CD14-positive monocyte (primary cell): ENCODE measurements at places on chromosomes 12 and 14. TPM values are rescaled to one million over a fixed set of nuclear protein-coding genes. Genes with fewer than 3 reads are reported as not detected.
A peak's percentile ranks its signal among the peaks of the same experiment; 100 is the strongest.

Gene TROAP
- 0.05 TPM in 1 of 2 replicates, not detected in the other for polyA plus RNA-seq

- peaks cover 100% of the 10 kb centered on the region for H3K4me1 ChIP-seq
- H3K36me3 ChIP-seq: no peaks in the 10 kb centered on the region
- peak overlapping the region; percentile 98 for H3K27ac ChIP-seq
These were observed 5.8 kb upstream of the KRT80 start for GRCh38 chr12:52197371-52198231.

Gene ST8SIA1
- not detected in 2 replicates for polyA plus RNA-seq

DNA sequence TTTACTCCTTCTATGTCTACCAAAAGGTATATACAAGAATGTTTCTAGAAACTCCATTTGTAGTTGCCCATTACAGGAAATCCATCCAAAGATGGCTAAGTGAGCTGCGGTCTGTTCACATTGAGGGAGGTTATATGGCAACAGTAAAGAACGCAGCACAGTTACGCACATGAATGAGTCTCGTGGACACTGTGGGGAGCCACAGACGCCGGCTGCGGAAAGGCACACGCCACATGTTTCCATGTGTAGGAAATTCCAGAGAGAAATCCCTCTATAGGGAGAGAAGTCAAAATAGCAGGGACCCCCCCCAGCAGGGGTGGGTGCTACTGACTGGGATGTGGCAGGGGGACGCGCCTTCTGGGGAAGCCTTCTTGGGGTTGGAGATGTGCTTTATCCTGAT, 139.0 kb upstream of the NCOR2 start:
- H3K27ac ChIP-seq: no peak overlapping the region
- peaks cover 52% of the 10 kb centered on the region for H3K4me1 ChIP-seq

DNA sequence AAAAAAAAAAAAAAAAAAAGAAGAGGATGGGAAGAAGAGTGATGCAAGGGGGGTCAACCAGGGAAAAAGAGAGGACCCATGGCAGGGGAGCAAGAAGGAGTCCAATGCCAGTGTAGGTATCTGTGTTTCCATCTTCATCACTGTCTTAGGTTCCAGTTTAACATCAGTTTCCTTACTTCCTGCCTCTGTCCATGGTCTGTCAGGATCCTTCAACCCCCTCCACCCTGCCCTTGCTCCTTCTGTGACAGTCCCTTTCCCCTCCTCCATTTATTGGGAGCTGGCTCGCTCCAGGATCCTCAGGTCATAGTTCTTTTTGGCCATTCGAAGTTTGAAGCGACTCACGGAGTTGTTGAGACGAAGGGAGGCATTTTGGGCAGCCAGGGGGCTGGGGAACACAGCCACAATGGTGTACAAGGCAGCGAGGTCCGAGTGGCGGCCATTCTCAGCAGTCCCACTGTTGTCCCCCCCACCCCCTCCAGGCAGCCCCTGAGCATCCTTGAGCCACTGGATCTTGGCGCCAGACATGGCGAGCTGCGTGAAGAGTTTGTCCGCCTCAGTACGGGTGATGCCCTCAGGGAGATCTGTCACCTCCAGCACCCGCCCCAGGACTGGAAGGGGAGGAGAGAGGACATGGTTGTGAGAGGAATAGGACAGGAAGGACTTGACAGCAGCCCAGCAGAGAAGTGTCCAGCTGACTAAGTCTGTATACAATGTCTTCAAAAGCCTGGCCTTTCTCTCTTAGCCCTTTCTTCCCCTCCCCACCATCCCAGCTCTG, 3.7 kb upstream of the STAC3 start:
- H3K27me3 ChIP-seq: no peaks in the 10 kb centered on the region
- H3K4me1 ChIP-seq: peaks cover 2% of the 10 kb centered on the region
- H3K36me3 ChIP-seq: peaks cover 57% of the 10 kb centered on the region
- DNase-seq: no peak
- H3K4me3 ChIP-seq: no peak overlapping the region
- no peak overlapping the region for H3K27ac ChIP-seq

DNA sequence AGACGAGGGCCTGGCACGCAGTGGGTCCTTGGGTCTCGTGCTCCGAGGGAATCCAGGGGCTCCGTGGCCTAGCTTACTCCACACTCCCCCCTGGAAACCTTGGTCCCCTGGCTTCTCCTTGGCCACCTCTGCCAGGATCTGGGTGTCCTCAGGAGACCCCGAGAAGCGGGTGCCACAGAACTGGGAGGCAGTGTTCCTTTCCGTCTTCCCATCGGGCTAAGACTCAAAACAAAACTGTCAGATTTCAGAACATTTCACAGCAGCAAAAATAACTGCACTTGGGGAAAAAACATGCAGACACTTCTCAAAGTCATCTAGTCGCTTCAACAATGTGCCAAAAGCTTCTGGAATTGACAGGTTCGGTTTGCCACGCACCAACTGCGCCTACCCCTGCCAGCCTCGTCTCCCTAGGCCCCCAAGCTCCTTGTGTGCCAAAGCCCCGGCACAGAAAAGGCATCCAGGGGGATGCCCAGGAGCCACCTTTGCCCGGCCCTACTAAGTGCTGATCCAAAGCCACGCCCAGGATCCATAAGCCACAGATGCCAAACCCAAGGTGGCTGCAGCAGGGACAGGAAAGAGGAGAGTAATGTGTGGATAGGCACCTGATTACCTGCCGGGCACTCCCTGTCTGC, 58.4 kb upstream of the DIO3 start:
- H3K27ac ChIP-seq: no peak overlapping the region
- no peaks in the 10 kb centered on the region for H3K27me3 ChIP-seq
- H3K4me1 ChIP-seq: no peaks in the 10 kb centered on the region
- H3K36me3 ChIP-seq: no peaks in the 10 kb centered on the region

Gene MGAT4C
- polyA plus RNA-seq: not detected

DNA sequence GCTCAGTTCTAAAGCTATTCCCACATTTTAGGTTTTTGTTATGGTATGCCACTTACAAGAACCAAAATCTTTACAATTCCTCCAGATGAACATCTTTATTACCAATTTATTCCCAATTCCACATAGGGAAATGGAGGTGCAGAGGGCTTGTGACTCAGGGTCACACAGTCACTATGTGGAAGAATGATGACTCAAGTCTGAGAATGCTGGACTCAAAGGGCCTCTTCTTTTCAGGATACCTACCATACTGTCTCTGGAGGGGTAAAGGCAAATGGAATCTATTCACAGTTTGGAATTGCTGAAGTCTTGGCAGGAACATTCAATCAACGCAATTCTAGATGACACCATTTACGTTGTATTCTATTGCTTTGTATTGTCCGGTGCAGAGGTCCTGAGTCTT, 48.2 kb upstream of the MANSC4 start:
- no peak overlapping the region for H3K27ac ChIP-seq
- no peaks in the 10 kb centered on the region for H3K27me3 ChIP-seq
- H3K4me1 ChIP-seq: no peaks in the 10 kb centered on the region
- no peaks in the 10 kb centered on the region for H3K36me3 ChIP-seq
- H3K4me3 ChIP-seq: no peak overlapping the region
- DNase-seq: no peak

DNA sequence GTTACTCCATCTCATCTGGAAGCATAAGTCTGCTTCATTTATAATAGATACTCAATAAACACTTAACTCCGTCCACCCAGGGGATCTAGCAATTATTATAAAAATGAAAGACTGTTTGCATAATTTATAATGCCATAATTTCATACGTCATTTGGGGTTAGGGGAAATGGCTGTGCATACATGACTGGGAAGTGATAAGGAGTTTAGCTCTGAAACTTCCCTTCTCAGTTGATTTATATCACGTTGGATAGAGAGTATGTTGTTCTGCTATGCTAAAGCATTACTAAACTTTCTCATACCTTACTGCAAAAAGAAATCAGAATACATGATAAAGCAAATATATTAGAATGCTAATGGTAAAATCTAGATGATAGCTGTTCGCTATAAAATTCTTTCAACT, 90.4 kb upstream of the DYNC1H1 start:
- H3K27ac ChIP-seq: no peak overlapping the region
- DNase-seq: peak; percentile 15
- peaks cover under 1% of the 10 kb centered on the region for H3K36me3 ChIP-seq
- no peak overlapping the region for H3K4me3 ChIP-seq

Gene WNT5B
- polyA plus RNA-seq: 3.1 and 3.3 TPM in 2 replicates

Gene PTPN6
- polyA plus RNA-seq: 699 and 764 TPM in 2 replicates

GRCh38 chr12:57157588-57158173, 10.3 kb upstream of the LRP1-AS start:
- no peaks in the 10 kb centered on the region for H3K27me3 ChIP-seq
- peak; percentile 53 for DNase-seq
- peak overlapping the region; percentile 71 for H3K27ac ChIP-seq
- peaks cover 97% of the 10 kb centered on the region for H3K4me1 ChIP-seq
- peak overlapping the region; percentile 30 for H3K4me3 ChIP-seq

DNA sequence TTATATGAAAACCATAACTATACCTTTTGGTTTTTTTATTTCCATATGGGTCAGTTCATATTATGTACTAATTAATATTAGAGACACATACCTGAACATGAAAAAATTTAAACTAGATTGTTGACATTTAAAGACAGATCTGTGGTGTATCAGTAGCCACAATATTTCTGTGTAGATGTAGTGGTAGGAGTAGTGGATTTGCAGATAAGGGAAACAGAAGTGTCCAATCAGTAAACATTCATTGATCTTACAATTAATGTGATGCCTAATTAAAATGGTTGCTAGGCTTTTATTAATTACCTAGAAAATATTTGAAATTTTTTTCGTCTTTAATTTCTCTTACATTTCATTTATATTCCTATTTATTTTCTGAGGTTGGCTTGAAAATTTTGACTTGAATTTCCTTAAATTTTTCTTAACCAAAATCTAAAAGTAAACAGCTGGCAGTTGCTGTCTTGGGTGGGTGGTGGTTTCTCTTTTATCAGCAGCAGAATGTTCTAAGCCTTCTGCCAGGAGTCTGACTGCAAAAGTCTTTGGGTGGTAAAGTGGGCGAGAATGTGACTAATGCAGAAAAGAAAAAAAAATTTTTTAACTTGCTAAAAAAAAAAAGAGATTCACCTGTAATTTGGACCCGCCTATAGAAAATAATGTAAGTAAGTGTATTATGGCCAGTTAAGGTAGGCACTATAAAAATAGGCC, 2.4 kb downstream of the FGFR1OP2 start:
- peak overlapping the region; percentile 15 for H3K4me3 ChIP-seq
- H3K36me3 ChIP-seq: no peaks in the 10 kb centered on the region
- peaks cover 35% of the 10 kb centered on the region for H3K4me1 ChIP-seq
- H3K27ac ChIP-seq: peak overlapping the region; percentile 29
